ENCODE measurements at places on chromosomes 3 and 15.

DNA sequence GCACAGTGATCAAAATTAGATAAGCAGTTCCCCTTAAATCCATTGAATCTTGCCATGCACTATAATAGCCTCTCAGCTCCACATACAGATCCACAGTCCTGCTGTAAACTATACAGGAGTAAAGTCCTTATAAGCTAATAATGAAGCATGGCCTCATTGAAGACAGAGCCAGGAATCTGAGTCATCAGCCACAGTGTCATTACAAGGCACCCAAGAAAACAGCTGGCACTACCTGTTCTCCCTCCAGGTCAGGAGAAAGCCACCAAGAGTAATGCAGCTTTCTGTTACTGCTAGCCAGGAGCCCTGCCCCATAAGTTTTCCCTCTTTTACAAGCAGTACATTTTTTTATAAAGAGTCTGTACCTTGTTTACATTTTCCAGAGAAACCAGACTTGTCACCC lies 27.3 kb downstream of the WDR49 start:
- DNase-seq: no peak

GRCh38 chr3:126535636-126536035 lies 11.7 kb downstream of the CHST13 start:
- no peak for DNase-seq

- DNase-seq: no peak
These were observed 11.5 kb downstream of the KBTBD13 start for GRCh38 chr15:65087873-65088642.

- no peak for DNase-seq
These were observed 96.5 kb downstream of the SMAD6 start for GRCh38 chr15:66798426-66799061.

- no peak for DNase-seq
These were observed 103.6 kb downstream of the CACNA2D3 start for GRCh38 chr3:54225841-54226528.

GRCh38 chr3:150202711-150203110 lies 205.4 kb upstream of the TSC22D2 start:
- no peak for DNase-seq

DNA sequence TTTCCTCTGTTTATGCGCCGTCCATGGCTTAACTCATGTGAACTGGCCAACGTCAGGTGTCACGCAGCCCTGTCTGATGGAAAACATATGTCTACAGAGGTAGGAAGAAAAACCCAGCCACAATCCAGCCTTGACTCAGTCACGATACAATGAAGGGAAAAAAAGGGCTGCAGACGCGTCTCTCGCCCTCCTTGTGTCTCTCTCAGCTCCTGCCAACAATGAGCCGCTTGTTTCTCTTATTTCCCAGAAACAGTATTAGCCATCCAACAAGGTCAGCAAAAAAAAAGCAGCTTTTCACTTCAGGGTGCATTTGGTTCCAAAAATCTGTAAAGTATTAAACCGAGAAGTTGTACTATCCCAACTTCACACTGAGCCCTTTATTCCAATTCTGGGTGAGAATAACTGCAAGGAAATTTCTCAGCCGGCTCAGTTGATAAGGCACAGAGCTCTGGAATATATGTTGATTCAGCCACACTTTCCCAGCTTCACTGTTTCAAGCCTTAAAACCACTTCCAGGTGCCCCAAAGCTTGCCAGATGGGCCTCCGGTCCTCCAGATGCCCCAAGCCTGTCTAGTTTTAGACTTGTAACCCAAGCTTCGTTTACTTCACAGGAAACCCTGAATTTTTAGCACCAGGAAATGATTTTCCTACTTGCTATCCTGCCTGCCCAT lies 79.4 kb downstream of the TM4SF4 start:
- no peak for DNase-seq

- DNase-seq: no peak
These were observed 175.0 kb upstream of the TLE3 start for GRCh38 chr15:70272565-70273355.

GRCh38 chr15:66661432-66662096 lies 40.5 kb upstream of the SMAD6 start:
- no peak for DNase-seq

DNA sequence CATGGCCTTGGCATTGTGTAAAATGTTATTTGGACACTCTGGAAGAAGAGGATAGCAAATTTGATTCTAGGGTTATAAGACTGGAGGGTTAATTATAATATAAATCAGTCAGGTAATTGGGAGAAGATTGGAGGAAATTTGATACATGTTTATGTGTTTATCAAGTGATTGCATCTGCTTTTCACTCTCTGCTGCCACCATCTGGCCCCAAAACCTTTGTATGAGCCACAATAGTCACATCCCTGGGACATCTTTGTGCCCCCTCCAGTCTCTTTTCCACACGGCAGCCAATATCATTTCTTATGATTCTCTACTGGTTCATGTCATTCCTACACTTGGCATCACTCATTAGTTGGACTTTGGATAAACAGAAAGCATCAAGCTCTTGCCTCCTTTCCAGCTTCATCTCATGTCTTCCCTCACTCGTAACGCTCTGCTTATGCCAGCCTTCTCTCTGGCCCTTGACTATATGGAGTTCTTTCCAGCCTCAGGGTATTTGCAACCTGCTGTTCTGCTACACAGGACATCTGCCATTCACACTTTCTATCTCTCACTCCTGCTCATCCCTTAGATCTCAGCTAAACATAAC lies 602.3 kb upstream of the SUCLG2 start:
- no peak for DNase-seq

DNA sequence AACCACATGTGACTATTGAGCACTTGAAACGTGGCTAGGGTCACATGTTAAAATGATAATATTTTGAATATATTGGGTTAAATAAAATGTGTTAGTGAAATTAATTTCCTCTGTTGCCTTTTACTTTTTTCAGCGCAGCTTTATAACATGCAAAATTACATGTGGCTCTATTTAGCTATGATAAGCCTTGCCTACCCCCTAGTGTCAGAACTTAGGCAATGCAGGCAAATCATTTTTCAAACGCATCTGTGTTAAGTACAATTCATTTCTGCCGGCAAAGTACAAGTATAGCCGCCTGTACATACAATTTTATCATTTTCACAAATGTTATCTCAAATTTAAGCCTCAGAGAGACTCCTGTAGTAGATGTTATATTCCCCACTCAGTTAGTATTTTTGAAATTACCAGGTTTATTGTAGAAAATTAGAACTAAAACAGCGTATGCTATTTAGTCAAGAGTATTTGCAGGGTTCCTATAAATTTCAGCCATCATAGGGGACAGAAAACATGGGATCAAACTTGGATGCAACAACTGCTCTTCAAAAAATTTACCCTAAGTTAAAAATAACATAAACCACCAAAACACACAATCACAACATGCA lies 56.1 kb downstream of the TAFA4 start:
- peak; percentile 11 for DNase-seq

- peak; percentile 44 for DNase-seq
These were observed 179.3 kb downstream of the FNDC3B start for GRCh38 chr3:172218350-172219323.

GRCh38 chr15:70487387-70487740 lies 276.0 kb downstream of the UACA start:
- DNase-seq: no peak

GRCh38 chr3:136708333-136708985 lies 43.7 kb downstream of the STAG1 start:
- no peak for DNase-seq

DNA sequence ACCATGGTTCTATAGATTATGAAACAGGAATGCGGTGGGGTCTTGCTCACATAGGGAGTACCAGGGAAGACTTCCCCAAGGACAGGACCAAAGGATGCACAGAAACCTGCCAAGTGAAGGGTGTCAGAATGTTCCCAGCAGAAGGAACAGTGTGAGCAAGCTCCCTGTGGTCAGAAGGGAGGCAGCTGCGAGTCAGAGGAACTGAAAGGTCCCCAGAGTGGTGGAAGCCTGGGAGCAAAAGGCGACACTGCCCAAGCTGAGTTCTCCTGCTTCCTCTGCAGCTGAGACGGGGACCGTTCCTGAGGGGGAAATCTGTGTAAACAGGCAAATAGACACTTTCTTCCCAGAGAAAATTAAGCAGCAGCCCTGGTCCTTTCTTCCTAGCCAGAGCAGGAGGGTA lies 14.2 kb upstream of the SLC6A6 start:
- no peak for DNase-seq

DNA sequence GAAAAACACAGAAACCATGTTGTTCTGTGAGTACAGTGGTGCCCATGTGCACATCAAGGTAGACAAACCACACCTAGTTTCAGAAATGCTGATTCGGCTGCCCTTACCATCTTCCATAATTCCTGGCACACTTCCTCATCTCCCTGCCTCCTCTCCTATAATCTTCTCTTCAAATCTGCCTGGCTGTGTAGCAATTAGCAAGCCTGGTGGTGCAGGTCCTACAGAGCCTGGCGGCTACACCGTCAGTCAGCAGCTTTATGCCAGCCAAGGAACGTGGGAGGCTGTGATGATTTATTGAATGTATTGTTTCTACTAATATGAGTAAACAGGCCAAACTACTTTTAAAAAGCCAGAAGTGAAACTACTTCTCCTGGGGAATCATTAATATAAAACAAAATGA lies 106.8 kb downstream of the SEMA6D start:
- DNase-seq: no peak

- no peak for DNase-seq
These were observed 886.8 kb downstream of the FHIT start for GRCh38 chr3:60364475-60364874.

DNA sequence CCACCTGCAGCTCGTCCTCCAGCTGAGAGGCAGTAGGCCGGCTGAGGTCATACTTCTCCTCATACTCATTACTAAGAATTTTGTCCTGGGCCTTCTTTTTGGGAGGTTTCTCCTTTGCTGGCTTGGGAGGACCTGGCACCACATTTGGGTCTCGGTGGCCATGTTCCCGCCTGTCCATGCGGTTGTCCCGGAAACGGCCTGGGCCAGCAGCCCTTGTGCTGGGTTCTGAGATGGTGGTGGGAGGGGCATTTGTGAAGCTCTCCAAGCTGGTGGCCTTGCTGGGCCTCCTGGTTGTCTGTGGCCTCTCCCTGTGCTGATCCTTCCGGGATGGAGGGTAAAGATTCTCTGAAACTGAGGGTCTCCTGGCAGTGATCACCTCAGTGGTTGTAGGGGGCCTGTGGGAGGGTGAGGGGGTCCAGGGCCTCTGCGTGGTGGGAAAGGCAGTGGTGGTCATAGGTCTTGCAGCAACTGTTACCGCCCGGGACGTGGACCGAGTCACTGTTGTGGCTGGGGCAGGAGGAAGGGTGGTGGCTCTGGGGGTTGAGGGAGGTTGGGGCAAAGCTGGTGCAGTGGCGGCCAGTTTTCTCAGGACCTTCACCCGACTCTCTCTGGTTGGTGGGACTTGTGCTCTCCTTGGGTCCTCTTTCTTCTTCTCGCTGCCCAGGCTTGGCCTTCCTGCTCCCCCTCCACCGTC lies 2.5 kb downstream of the CCDC80 start:
- no peak for DNase-seq

GRCh38 chr3:114128231-114128630 lies 50.6 kb downstream of the DRD3 start:
- no peak for DNase-seq

DNA sequence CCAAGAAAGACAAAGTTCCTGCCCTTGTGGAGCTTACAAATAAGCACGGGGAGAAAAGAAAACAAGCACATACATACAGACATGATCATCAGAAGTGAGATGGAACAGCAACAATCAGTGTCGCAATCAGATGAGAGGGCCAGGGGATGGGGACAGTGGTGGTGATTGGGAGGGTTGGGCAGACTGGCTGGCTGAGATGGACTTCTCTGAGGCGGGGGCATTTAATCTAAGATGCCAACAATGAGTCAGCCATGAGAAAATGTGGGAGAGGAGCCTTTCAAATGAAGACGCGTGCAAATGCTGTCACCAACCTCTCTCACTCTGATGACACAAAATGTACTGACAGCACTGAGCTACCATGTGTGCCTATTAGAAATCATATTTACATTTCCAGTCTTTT lies 81.4 kb downstream of the NCEH1 start:
- DNase-seq: peak; percentile 82

- DNase-seq: no peak
These were observed 8.6 kb downstream of the GLT8D1 start for GRCh38 chr3:52696830-52697631.

GRCh38 chr3:181568248-181568647 lies 143.5 kb upstream of the SOX2 start:
- no peak for DNase-seq

DNA sequence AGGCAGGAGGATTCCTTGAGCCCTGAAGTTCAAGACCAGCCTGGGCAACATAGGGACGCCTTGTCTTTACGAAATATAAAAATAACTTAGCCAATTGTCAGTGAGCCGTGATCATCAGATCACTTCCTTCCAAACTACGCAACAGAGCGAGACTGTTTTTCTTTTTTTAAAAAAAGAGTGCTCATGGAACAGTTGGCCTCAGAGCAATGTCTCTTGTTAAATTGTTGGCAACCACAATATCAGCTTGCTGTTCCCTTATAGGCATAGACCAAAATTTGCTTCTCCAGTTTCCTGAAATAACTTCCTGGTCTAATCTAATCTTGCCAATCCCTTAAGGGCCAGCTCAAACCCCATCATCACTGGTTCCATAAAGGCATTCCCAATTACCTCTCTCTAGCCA lies 93.3 kb upstream of the SLC4A7 start:
- DNase-seq: no peak

GRCh38 chr3:13237776-13238490 lies 164.7 kb upstream of the IQSEC1 start:
- DNase-seq: no peak

Measured in Caki2 (cell line).